ENCODE measurements at places on chromosomes 4 and X.
A peak's percentile ranks its signal among the peaks of the same experiment; 100 is the strongest.

DNA sequence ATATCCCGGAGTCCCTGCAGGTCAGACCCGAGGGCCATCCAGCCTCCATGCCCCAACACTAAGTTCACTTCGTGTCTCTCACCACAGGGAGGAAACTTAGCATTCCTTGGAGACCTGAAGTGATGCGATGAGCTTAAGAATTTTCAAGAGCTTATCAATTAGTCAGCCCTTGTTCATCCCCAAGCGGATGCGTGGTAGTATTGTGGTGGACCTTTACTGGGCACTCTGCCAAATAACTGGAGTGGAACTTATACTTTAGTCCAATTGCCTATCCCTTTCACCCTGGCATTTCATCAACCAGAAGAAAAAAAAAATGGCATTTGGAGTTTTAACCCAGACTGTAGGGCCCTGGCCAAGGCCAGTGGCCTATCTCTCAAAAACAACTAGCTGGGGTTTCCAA is 137.1 kb downstream of the RELL1 start:
- DNase-seq = peak; percentile 34

- DNase-seq = no peak
These were observed 216.8 kb downstream of the IL15 start for GRCh38 chr4:141853091-141853764.

- DNase-seq = no peak
These were observed 258.1 kb upstream of the AGTR2 start for GRCh38 chrX:115912372-115912897.

- DNase-seq = no peak
These were observed 13.8 kb downstream of the PNMA6E start for GRCh38 chrX:153387345-153387744.

- peak; percentile 20 for DNase-seq
These were observed 42.0 kb downstream of the PSAPL1 start for GRCh38 chr4:7392438-7393421.

GRCh38 chrX:17984415-17984814 is 123.3 kb upstream of the RAI2 start:
- DNase-seq = no peak

DNA sequence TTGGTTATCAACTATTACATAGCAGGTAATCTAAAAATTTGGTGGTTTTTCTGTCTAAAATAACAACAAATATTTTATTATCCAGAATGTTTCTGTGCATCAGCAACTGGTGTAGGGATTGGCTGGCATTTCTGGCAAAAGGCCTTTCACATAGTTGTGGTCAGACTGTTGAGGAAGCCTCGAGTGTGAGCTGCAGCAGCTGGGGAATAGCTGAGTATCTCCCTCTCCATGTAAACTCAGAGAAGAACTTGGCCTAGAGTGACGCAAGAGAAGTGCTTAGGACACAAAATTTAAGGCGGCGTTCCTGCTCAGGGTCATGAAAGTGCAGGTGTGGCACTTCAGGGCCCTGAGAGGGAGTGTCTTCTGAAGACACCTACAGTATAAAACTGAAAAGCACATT is 558.9 kb downstream of the SPOCK3 start:
- no peak for DNase-seq

- DNase-seq = no peak
These were observed 14.7 kb downstream of the EXOC1L start for GRCh38 chr4:55834086-55834795.

GRCh38 chr4:183165376-183165775 is 66.3 kb downstream of the WWC2 start:
- no peak for DNase-seq

- no peak for DNase-seq
These were observed 594.7 kb upstream of the GALNT7 start for GRCh38 chr4:172573899-172574298.

GRCh38 chr4:25131926-25132325 is 28.3 kb downstream of the SEPSECS start:
- DNase-seq = no peak

DNA sequence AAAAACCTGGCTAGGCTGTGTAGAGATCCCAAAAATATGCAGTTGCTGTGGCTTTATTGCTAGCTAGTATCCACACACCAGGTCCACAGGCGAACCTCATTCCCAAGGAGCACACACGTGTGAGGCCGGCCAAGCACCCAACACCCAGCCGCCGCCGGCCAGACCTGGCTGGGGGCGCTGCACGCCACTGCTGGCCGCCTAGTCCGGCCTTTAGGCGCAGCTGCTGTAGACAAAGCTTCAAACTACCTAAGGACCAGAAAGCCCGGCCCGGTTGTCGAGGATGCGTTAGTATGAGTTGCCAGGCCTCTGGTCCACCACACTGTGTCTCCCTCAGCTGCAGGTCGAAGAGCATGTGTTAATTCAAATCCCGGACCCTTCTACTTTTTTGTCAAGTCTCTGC is 3.1 kb downstream of the POU3F4 start:
- no peak for DNase-seq

GRCh38 chr4:75251547-75251946 is 262.7 kb downstream of the RCHY1 start:
- DNase-seq = no peak

DNA sequence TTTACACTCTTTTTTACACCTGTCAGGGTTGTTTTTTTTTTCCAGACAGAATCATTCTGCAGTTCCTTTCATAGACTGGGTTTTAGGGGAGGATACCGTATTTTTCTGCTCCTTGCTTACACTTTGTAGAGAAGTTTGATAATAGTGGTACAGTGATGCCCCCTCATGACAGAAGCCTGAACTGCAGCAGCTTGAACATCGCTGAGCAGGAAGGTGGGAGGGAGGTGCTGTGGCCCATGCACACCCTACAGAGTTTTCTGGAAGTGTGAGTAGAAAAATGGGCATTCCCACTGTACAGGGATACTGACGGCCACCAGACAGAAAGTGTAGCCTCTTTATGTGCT is 54.5 kb downstream of the RAB40A start:
- no peak for DNase-seq

- no peak for DNase-seq
These were observed 333.7 kb upstream of the KLF3 start for GRCh38 chr4:38330321-38330720.

DNA sequence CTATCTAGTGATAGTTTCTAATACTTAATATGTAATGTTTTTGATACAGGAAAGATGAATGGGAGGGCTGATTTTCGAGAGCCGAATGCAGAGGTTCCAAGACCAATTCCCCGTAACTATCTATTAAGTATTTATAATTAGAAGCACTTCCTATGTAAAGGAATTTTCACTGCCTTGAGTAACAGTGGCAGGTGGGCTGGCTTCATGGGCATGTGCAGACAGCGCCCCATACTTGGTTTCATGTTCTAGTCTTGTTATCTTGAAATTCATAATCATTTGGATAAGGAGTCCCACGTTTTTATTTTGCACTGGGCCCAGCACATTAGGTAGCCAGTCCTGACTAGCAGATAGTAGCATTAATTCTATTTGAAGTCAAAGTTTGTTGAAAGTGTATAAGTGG is 1.7 kb downstream of the OCIAD1 start:
- no peak for DNase-seq

- no peak for DNase-seq
These were observed 69.4 kb downstream of the HMGB2 start for GRCh38 chr4:173264684-173265185.

- no peak for DNase-seq
These were observed 5.2 kb downstream of the TRIM2 start for GRCh38 chr4:153209410-153209809.

- DNase-seq = no peak
These were observed 197.1 kb downstream of the LRBA start for GRCh38 chr4:150817804-150818528.

GRCh38 chrX:1167918-1168481 is 44.4 kb downstream of the CRLF2 start:
- DNase-seq = no peak

DNA sequence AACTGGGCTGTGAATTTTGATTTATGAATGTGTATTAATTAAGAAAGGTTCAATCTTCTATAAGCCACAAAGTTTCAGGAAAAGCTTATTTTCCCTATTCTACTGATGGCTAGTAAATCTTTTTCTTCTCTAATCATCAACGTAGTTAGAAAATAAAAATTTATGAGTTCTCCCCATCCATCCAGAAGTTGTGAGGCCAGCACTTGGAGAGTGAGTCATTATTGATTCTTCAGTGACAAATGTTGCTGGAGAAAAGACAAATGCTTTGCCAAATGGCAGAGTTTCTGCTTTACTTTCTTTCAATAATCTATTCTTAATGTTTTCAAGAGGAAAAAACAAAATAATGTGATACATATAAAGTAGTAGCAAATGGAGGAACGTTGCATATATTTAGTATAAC is 11.3 kb upstream of the GRXCR1 start:
- DNase-seq = no peak

DNA sequence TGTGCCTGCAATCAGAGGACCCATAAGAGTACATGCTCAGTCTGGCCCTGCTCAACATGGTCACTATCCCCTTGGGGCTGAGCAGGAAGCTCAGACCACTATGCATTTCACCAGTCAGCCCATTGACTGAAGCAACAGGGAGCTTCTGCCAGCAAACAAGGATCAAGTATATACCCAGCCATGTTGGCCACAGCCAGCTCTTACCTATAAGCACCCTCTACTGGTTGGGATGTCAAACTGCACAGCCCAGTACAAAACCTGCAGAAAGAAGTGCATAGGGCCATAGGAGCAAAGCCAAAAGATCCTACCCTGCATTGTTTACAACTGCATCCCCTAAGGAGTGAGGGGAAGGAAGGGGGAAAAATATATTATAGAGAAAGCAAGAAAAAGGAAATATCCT is 214.4 kb upstream of the CPEB2 start:
- DNase-seq = no peak

GRCh38 chr4:184355111-184355604 is 119.2 kb downstream of the IRF2 start:
- no peak for DNase-seq

DNA sequence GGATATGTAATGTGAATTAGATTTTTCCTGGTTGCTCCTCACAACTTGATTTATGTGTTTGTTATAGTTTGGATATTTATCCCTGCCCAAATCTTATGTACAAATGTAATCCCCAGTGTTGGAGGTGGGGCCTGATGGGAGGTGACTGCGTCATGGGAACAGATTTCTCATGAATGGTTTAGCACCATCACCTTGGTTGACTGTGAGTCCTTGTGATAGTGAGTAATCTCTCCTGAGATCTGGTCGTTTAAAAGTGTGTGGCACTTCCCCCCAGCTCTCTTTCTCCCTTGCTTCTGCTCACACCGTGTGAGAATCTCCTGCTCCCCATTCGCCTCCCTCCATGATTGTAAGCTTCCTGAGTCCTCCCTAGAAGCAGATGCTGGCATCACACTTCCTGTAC is 2.2 kb downstream of the MID2 start:
- DNase-seq = no peak

- no peak for DNase-seq
These were observed 209.9 kb upstream of the HCCS start for GRCh38 chrX:10901290-10901633.

DNA sequence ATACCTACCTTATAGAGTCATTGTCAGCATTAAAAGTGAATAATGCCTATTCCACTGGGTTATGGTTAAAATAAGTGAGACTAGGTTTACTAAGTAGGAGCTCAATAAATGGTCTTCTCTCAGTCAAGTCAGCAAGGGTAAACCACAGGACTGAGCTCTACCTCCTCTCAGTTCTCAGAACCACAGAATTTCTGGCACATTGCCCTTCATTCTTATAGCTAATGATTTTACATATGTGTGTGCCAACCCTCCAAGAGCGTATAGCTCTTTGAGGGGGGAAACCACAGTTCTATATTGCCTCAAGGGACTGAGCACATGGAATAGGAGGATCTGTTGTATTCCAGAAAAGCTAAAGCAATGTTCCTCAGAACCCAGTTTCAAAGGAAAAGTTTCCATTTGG is 124.8 kb downstream of the ATG4A start:
- no peak for DNase-seq

DNA sequence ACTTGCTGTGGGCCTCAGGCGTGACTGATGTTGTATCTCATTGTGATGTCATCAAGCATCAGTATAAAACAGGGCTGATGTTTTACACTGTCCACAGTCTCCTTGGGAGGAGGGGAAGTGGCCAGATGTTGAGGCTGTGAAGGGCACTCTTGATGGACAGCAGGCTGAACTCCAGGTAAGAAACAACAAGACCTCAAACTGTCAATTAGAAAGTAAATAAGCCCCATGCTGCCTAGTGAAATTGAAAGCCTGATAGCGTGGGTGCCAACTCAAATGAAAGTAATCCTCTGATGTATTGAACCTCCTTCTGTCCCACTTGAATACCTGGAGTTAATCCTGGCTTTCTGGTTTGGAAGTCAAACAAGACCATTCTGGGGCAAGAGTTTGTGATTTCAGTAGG is 19.7 kb downstream of the VSIG1 start:
- DNase-seq = no peak

- DNase-seq = no peak
These were observed 848 bp upstream of the KCND1 start for GRCh38 chrX:48972220-48973164.

- DNase-seq = no peak
These were observed 5.7 kb upstream of the JADE1 start for GRCh38 chr4:128803783-128804182.

- no peak for DNase-seq
These were observed 427.4 kb upstream of the DIPK2B start for GRCh38 chrX:45628041-45628440.

- peak; percentile 10 for DNase-seq
These were observed 339 bp downstream of the CUL4B start for GRCh38 chrX:120560405-120560841.

GRCh38 chrX:57367649-57368048 is 81.1 kb downstream of the FAAH2 start:
- DNase-seq = no peak

GRCh38 chr4:187208651-187209050 is 485.0 kb upstream of the FAT1 start:
- DNase-seq = no peak

- DNase-seq = no peak
These were observed 38.7 kb downstream of the ARHGEF9 start for GRCh38 chrX:63746278-63746677.

DNA sequence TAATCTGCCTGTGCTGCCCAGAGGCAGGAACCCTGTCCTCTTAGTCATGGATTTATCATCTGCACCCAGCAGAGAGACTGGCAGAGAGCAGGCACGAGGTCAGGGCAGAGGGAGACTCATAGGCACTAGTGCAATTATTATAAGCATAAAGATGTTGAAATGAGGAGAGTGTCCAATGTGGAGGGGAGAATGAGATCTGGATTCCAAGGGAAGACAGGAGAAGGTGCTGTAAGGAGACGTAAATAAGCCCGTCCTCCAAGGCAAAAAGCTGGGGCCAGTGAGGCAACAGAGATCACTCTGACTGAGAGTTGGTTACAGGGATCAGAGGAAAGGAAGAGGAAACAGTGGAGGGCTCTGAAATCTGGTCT is 406.2 kb downstream of the MAPK10 start:
- no peak for DNase-seq

GRCh38 chrX:154321594-154321993 is 26.0 kb downstream of the TKTL1 start:
- DNase-seq = no peak
